ENCODE measurements at places on chromosomes 4 and X.

DNA sequence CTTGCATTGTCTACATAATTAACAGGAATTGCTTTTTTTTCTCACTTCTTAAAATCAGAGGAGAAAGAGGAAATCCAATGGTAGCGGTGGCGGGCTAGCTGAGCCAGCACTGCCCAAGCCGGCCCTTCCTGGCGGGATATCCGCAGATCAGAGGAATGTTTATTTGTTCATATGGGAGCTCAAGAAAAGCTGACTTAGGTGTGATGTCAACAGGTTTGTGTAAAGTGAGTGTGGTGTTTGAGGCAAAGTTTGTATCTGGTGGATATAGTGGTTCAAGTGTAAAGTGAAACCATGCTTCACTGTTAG lies 466 bp upstream of the SLC39A8 start:
- DNase-seq, result no peak

- no peak for DNase-seq
Measured at GRCh38 chr4:173243321-173243720, 74.7 kb downstream of the GALNT7 start.

- no peak for DNase-seq
Measured at GRCh38 chr4:25450491-25450901, 73.4 kb downstream of the ANAPC4 start.

DNA sequence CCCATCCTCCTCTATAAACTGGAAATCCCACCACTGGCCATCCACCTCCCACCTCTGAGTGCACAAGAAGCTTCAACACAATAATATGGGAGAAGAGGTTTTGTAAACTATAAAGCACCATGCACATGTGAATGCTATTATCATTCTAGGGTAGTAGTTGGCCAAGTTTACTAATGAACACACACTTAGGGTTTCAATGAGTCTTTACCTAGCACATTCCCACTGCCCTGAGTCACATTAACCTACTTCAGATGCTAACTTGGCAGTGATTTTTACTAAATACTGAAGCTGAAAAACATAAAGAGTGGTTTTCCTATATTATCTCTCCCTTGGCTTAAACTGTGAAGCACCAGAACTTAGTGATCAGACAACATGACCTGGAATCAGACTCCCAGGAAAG lies 93.9 kb downstream of the SH3KBP1 start:
- no peak for DNase-seq

DNA sequence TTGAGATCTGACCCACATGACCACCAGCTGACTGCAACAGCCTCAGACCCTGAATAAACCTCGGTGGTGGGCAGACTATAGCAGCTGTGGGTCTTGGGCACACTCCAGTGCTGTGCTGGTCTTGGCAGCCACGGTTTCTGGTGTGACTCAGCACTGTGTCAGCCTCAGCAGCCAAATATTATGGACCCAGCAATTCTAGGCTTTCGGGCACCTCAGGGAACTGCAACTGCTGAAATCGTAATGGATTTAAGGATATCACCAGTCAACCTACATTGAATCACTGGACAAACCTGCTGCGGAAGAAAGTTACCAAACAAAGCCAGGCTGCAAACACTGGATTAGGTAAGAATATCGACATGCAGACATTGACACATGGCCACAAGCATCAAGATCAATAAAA lies 10.5 kb upstream of the UBE2NL start:
- DNase-seq, result no peak

DNA sequence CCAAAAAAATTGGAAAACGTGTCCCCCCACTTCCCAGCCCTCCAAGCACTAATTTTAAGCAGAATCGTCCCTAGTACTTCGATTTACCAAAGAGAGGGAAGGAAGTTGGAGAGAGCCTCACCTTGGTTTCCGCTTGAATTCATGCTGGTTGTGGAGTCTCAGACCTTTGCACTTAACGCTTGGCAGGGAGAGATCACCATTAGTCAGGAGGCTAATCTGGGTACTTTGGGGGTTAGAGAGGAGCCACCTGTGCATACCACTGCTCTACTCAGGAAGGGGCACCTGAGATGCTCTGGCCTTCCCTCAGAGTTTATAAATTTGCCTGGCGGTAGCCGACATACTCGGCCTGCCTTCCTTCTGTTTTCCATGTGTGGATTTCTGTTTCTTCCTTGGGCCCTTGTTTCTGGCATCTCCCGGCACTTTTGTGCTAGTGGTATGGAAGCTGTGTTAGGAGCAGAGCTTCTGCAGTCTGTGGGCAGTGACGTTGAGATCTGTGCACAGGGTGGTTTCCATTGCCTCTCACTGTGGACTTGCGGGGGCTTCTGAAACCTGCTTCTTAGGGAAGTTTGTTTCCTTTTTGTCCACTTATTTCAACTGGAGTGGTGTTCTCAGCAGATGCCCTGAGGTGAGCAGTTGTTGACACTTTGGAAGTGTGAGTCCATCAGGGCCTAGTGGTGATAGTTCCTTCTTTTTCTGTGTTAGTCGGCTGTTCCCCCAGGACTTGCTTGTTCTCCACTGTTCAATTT lies 104.2 kb downstream of the TMEM131L start:
- DNase-seq, result no peak

DNA sequence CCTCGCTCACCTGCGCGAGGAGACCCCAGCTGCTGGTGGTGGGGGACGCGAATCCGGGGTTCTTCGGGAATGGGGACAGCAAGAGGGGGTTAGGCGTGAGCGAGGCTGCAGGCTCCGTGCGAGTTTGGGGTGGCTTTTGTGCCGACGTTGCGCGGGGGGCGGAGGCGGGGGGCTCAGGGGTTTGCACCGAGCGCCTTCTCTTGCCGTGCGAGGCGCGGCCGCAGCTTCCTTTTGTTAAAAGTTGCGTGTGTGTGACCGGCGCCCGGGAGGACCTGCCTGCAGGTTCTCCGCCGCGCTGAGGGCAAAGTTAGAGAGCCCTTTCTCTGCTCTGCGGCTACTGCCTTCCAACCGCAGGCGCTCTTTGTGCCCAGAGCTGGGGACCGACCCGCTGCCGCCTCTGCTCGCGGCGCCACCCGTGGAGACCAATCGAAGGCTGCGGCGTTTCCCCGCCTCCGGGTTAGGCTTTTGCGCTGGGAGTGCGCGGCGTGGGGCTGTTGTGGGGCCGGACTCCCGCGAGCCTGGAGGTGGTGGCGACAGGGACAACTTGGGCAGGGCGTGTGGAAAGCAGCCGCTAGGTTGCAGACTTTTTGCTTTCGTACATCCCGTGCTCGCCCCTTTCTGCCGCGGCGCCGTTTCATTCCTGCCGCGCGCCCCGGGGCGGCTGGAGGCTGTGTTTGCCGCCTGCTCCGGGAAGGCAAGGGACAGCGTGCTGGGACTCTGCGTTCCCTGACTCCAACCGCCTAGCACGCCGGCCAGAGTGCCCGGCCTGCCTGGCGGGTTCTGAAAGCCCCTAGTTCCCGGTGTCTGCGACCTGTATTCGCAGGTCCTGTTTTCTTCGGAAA lies 716 bp downstream of the KIT start:
- DNase-seq, result peak; percentile 26

GRCh38 chr4:180335566-180335965 lies 1907.6 kb upstream of the TENM3 start:
- DNase-seq, result no peak

- DNase-seq, result no peak
Measured at GRCh38 chrX:136271300-136271699, 20.1 kb upstream of the MAP7D3 start.

- peak; percentile 25 for DNase-seq
Measured at GRCh38 chrX:41265615-41266014, 68.3 kb upstream of the DDX3X start.

GRCh38 chr4:41696131-41696530 lies 52.4 kb downstream of the PHOX2B start:
- no peak for DNase-seq

GRCh38 chr4:3784454-3785291 lies 18.5 kb downstream of the ADRA2C start:
- no peak for DNase-seq

GRCh38 chr4:26748811-26749210 lies 111.8 kb upstream of the STIM2 start:
- DNase-seq, result no peak

GRCh38 chrX:116170511-116170910 lies at the start of gene AGTR2:
Gene AGTR2 (plus strand): TSS chrX:116170744. CDS start chrX:116172281, 1,537 bp downstream.
- no peak for DNase-seq

- no peak for DNase-seq
Measured at GRCh38 chr4:173532725-173533511, 2.9 kb upstream of the HAND2 start.

GRCh38 chr4:143354990-143355389 lies 18.3 kb downstream of the GAB1 start:
- DNase-seq, result no peak

- no peak for DNase-seq
Measured at GRCh38 chr4:138666366-138666765, 349.2 kb upstream of the NOCT start.

DNA sequence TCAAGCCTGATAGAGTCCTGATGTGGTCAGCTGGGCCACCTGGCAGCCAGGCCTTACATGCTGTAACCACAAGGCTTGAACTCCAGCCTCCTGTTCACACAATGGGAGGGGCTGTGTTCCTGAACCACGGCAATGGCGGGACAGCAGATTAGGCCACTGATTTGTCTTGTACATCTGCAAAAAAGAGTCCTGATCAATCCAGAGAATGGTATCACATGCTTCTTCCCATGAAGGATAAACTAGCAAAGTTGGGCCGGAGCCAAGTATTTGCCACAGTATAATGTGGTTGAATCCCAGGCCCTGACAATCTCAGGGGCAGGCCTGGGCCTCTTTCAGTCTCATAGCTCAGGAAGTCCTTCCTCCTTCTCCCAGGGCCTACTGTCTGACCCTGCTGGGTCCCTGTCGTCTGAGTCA lies 2182.5 kb upstream of the AGA start:
- no peak for DNase-seq

DNA sequence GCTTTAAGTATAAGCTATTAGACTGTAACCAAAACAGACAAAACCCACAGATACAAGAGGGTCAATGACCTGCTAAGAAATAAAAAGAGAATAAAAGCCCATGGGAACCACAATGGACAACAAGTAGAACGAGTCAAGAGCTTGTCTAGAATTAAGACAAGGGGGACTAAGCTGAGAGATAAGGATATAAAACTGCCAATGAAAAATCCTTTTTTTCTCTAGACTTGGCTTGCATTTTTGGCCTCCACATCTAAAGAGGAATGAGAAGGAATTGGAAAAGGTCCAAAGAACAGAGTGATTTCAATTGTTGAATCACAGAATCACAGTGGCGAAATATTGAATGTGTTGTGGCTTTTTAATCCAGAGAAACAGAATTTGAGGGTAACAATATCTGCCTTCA lies 135.7 kb downstream of the QDPR start:
- no peak for DNase-seq

- no peak for DNase-seq
Measured at GRCh38 chr4:5033281-5033841, 14.1 kb upstream of the CYTL1 start.

- peak; percentile 93 for DNase-seq
Measured at GRCh38 chrX:154762537-154763296, at the start of gene DKC1. Gene DKC1 (plus strand): TSS chrX:154762864. CDS start chrX:154762966, 102 bp downstream.

DNA sequence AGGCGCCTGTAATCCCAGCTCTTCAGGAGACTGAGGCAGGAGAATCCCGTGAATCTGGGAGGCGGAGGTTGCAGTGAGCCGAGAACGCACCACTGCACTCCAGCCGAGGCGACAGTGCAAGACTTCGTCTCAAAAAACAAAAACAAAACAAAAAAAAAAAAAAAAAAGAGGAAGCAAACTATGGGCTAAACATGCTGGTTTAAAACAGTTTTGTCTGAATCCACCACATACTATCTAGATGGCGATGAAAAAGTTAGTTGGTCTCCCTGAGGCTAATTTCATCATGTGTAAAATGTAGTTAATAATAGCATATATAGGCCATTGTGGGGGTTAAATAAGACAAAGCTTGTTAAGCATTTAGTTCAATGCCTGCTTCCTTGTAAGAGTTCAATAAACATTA lies 451.1 kb downstream of the RPA4 start:
- DNase-seq, result no peak

GRCh38 chrX:119489212-119490074 lies 21.2 kb downstream of the SLC25A5 start:
- DNase-seq, result no peak

GRCh38 chr4:55079451-55080173 lies 45.8 kb downstream of the KDR start:
- DNase-seq, result no peak
